ENCODE measurements at places on chromosomes 2 and 18. TPM values are rescaled to one million over a fixed set of nuclear protein-coding genes. Genes with fewer than 3 reads are reported as not detected.

The SULT1C3 gene
- total RNA-seq = not detected

The LTBP1 gene
- 0.82 TPM for total RNA-seq

The BCL2 gene
- 76.1 TPM for total RNA-seq

The AGXT gene
- not detected for total RNA-seq
